ENCODE measurements at places on chromosomes 3 and 15. TPM values are rescaled to one million over a fixed set of nuclear protein-coding genes. Genes with fewer than 3 reads are reported as not detected.

The OR5K2 gene
- not detected for total RNA-seq

The SLC28A1 gene
- not detected for total RNA-seq

The HCLS1 gene
- 4.0 TPM for total RNA-seq

The PPCDC gene
- 8.0 TPM for total RNA-seq

The ASB14 gene
- 0.11 TPM for total RNA-seq

The CDHR4 gene
- total RNA-seq: 0.13 TPM

The MKRN3 gene
- total RNA-seq: not detected

The SPINK8 gene
- total RNA-seq: not detected

The ZCWPW2 gene
- 0.91 TPM for total RNA-seq

The MEF2A gene
- total RNA-seq: 55.1 TPM

The MAPK6 gene
- total RNA-seq: 95.9 TPM

The VIPR1 gene
- not detected for total RNA-seq

The ROBO1 gene
- total RNA-seq: 39.1 TPM

The EFCAB12 gene
- 0.22 TPM for total RNA-seq

The FYCO1 gene
- total RNA-seq: 26.7 TPM

The LARP6 gene
- total RNA-seq: 56.9 TPM

The SYNPR gene
- total RNA-seq: not detected

The ACAA1 gene
- total RNA-seq: 37.0 TPM

The DOCK3 gene
- total RNA-seq: 0.32 TPM

The TMEM207 gene
- not detected for total RNA-seq

The ZNF620 gene
- 1.6 TPM for total RNA-seq

The GOLGA6L24 gene
- not detected for total RNA-seq

The ACKR4 gene
- total RNA-seq: 5.3 TPM

The GRIP2 gene
- total RNA-seq: 1.6 TPM

The TEX9 gene
- total RNA-seq: 13.5 TPM

The ST8SIA2 gene
- not detected for total RNA-seq

The ITIH3 gene
- total RNA-seq: 0.11 TPM

The EXD1 gene
- not detected for total RNA-seq

The CAND2 gene
- total RNA-seq: 6.9 TPM

The GOLGA8B gene
- 44.4 TPM for total RNA-seq

The ANKUB1 gene
- total RNA-seq: not detected

The C3orf52 gene
- 5.1 TPM for total RNA-seq

The MESP1 gene
- total RNA-seq: 0.26 TPM

The RGMA gene
- 2.9 TPM for total RNA-seq

The MED12L gene
- total RNA-seq: 2.6 TPM

The FETUB gene
- total RNA-seq: not detected

The KLHL6 gene
- under 0.01 TPM for total RNA-seq

The IL17RB gene
- 3.6 TPM for total RNA-seq

The IMP3 gene
- 59.8 TPM for total RNA-seq

The RTP1 gene
- not detected for total RNA-seq

The GLCE gene
- total RNA-seq: 14.9 TPM

The KCNMB3 gene
- 1.3 TPM for total RNA-seq

The GOLGA8M gene
- 1.0 TPM for total RNA-seq

The TF gene
- 0.43 TPM for total RNA-seq

The SPSB4 gene
- 1.4 TPM for total RNA-seq

The RASSF1 gene
- total RNA-seq: 21.7 TPM

The ACTC1 gene
- total RNA-seq: 1.2 TPM

The ATP2C1 gene
- total RNA-seq: 64.0 TPM

The ELL3 gene
- 3.1 TPM for total RNA-seq

The GOLGA8A gene
- 30.9 TPM for total RNA-seq

The SGO1 gene
- 5.4 TPM for total RNA-seq

The CX3CR1 gene
- total RNA-seq: under 0.01 TPM

The SPG21 gene
- total RNA-seq: 100 TPM

Data from articular chondrocyte of knee joint (primary cell).